ENCODE measurements at places on chromosomes 5 and 9. TPM values are rescaled to one million over a fixed set of nuclear protein-coding genes. Genes with fewer than 3 reads are reported as not detected.

DNA sequence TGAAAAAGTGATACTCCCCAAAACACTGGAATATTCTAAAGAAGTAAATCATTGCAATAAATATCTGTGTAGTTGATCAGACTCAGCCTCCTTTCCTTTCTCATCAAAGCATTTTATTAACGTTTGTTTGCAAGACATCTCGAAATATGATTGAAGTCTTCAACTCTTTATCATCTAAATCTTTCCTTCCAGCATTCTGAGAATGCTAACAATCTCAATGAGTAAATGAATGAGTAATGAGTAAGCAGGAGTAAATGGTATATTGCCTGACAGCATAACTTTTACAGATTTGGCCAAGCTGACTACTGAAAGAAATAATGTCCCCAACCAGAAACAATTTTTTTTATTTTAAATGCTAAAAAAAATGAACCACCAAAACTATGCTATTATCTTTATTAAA is 157.1 kb downstream of the SLCO4C1 start:
- DNase-seq: no peak

- no peak for DNase-seq
These were observed 9.8 kb upstream of the SYNPO start for GRCh38 chr5:150630461-150631325.

DNA sequence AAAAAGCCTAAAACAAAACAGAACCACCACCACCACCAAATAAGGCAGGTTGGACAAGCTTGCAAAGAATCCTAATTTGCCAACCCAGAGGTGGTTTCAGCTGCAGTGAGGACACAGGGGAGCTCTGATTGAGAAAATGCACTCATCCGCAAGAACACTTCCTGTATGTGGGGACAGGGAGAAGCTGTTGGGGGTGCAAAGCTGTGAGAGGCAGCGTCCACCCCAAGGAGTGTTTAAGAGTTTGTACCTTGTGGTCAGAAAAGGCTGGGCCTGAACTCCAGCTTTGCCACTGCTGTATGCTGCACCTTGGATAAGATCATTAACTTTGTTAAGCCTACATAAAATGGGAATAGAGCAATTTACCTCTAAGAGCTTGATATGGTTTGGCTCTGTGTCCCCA is 511.7 kb downstream of the BNC2 start:
- DNase-seq: no peak

DNA sequence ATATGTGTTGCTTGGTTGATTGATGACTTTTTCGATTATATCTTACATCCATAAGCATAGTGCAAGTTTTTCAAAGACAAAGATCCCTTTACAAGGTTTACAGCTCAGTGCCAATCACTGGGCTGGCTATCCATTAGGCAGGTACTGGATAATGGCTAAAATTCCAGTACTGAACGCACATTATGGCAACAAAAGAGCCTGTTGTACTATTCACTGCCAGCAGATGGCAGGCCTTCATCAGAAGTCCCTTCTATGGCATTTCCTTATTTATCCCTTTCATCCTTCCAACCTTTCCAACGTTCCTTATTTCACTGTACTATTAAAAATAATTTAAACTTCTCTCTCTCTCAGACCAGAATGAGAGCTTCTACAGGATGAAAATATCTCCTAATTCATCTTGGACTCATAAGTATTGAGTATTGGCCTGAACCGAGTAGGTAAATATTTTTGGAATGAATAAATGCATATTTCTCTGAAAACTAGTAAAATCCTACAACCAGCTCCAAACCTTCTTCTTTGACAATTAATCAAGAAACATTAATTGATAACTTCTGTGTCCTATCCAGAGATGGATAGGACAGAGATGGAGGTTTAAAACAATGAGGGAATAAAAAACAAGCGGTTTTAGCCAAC is 6.7 kb upstream of the WNT8A start:
- no peak for DNase-seq

DNA sequence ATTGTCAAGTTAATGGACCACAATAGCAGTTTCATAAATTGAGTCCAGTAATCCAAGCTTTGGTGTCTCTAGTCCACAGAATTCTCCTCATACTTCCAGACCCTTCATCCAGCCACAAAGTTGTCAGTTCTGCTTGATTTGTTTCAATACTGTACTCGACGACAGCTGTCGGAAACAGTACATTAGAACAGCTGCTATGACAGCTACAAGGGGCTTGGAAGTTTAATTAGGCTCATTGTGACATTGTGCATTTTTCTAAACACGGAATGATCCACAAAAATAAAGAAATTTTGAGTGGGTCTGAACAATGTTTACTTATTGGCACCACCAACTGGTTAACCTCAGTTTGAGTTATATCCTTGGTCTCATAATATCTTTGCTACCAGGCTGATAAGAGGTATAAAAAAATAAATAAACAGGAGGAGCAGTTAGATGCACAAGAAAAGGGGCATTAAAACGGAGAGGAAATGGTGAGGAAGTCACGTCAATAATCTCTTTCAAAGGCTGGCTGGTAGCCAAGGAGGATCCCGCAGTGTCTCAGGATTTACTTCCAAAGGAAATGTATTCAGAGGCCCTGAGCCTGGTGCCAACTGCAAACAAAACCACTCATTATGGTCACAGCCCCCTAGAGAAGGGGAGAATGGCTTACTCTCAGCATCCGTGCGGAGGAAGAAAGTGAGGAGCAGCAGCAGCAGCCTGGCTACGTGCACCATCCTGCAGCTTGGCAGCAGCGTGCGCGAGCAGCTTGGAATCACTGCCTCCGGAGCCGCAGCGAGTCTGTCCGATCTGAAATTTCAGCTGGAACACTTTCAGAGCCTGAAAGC is 933.8 kb upstream of the DMAC1 start:
- no peak for DNase-seq

DNA sequence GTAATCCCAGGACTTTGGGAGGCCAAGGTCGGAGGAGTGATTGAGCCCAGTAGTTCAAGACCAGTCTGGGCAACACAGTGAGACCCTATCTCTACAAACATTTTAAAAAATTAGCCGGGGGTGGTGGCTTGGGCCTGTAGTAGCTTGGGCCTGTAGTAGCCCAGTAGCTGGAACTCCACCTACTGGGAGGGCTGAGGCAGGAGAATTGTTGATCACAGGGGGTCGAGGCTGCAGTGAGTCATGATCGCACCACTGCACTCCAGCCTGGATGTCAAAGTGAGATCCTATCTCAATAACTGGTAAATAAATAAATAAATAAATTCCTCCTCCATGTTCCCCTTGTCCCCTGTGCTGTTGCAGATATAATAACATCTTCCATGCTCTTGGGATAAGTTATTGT is 14.3 kb downstream of the VCAN start:
- no peak for DNase-seq

The PCDHGB3 gene
- total RNA-seq: 4.9 TPM

All from posterior vena cava (tissue), 2 donors.